ENCODE measurements at places on chromosomes 2 and 18.

DNA sequence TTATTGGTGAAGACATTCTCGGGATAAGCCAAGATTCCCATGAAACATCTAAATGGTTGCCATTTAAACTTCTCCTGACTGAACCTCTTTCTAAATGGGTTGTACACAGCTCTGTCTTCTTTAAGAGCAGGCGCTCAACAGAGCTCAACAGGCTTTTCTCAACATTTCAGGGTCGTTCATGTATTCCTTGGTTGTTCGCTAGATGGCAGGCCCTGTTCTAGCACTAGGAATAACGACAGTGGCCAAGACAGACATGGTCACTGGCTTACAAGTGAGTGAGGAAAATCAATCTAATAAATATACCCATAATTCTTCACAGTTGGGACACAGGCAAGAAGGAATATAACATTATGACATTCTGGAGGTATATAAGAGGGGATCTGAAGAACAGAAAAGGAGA, 154.5 kb downstream of the SMAD2 start:
- DNase-seq, result no peak

DNA sequence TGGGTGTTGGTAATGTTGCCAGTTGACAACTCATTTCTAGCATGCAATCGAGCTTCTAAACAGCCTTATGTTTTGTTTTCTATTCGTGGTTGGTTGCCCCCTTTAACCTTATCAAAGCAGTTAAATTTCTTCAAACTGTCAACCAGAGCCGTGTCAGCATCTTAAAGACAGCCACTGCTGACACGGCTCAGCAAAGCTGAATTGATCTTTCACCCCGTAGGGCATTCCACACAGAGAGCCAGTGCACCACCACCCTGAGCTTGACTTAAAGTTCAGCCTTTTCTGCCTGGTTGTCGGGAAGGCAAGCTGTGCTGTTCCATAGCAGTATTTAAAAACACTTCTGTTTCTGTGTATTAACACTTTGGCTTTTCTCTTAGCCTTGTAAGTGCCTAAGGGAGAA, 355.0 kb upstream of the CHST9 start:
- no peak for DNase-seq

- DNase-seq, result no peak
Observed at GRCh38 chr2:138512672-138513071, 11.1 kb downstream of the SPOPL start.

DNA sequence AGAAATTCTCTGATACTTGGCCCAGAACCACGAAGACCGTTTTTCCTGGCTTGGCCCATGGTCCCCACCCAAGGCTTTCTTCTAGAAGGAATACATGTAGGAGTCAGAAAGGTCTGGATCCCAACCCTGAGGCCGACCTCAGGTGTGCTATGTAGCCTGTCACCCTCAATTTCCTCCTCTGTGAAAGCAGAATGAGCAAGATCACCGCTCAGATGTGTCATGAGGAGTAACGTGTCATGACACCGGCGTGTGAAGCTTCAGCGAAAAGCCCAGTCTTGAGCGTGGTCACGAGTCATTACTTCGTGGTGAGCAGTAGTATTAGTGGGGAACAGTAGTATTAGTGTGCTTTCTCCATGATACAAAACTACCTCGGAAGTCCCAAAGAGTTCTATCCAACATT, 103.4 kb downstream of the ALPK2 start:
- no peak for DNase-seq
